ENCODE measurements at places on chromosomes 16 and 17.

DNA sequence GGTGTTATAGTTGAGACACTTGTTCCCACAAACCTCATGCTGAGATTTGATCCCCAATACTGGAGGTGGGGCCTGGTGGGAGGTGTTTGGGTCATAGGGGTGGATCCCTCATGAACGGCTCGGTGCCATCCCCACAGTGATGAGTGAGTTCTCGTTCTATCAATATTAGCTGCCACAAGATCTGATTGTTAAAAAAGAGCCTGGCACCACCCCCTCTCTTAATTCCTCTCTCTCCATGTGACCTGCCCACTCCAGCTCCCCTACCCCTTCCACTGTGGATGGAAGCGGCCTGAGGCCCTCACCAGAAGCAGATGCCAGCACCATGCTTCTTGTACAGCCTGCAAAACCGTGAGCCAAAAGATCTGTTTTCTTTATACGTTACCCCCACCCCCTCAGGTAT, 31.2 kb downstream of the TRIM16 start:
- DNase-seq = no peak

GRCh38 chr17:76547183-76547641, 7.4 kb downstream of the PRCD start:
- no peak for DNase-seq

DNA sequence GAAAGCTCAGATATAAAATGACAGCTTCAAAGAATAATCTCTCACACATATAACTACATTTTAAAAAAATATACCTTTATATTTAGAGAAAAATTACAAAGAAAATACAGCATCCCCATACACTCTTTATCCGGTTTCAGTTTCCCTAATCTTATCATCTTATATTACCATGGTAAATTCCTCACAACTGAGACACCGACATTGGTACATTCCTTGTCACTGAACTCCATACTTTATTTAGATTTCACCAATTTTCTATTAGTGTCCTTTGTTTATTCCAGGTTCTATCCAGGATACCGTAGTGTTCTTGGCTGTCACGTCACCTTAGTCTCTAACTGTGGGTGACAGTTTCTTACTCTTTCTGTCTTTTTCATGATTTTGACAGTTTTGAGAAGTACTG, 22.0 kb upstream of the ABCA10 start:
- DNase-seq = no peak

GRCh38 chr16:2532494-2533141, 1.4 kb upstream of the CEMP1 start:
- DNase-seq = no peak

DNA sequence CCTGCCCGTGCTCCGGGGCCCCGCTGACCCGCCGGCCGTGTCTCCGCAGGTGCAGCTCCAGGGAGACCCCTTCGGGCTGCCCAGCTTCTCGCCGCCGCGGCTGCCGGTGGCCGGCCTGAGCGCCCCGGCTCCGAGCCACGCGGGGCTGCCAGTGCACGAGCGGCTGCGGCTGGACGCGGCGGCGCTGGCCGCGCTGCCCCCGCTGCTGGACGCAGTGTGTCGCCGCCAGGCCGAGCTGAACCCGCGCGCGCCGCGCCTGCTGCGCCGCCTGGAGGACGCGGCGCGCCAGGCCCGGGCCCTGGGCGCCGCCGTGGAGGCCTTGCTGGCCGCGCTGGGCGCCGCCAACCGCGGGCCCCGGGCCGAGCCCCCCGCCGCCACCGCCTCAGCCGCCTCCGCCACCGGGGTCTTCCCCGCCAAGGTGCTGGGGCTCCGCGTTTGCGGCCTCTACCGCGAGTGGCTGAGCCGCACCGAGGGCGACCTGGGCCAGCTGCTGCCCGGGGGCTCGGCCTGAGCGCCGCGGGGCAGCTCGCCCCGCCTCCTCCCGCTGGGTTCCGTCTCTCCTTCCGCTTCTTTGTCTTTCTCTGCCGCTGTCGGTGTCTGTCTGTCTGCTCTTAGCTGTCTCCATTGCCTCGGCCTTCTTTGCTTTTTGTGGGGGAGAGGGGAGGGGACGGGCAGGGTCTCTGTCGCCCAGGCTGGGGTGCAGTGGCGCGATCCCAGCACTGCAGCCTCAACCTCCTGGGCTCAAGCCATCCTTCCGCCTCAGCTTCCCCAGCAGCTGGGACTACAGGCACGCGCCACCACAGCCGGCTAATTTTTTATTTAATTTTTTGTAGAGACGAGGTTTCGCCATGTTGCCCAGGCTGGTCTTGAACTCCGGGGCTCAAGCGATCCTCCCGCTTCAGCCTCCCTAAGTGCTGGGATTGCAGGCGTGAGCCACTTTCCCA, 5.9 kb downstream of the CTF1 start:
- DNase-seq = no peak

- no peak for DNase-seq
Measured at GRCh38 chr17:77510133-77510796, 369.5 kb downstream of the SEC14L1 start.

DNA sequence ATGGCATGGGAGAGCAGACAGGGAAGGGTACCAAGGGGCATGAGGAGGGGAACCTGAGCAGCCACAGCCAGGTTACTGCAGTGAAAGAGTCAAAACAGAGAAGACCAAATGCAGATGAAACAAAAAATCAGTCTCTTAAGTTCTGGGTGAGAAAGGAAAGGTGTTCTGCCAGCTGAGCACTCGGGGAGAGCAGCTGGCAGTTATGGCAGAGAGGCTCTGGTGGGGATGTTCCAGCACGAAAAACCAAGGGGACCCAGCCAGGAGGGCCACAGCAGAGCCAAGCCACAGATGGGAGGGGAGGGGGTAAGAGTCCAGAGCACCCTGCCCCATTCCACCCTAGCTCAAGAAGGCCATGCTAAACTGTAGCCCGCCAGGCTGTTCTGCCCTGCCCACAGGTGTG, 31.7 kb downstream of the STH start:
- no peak for DNase-seq

- no peak for DNase-seq
Measured at GRCh38 chr17:8105957-8106398, 12.3 kb downstream of the ALOXE3 start.

DNA sequence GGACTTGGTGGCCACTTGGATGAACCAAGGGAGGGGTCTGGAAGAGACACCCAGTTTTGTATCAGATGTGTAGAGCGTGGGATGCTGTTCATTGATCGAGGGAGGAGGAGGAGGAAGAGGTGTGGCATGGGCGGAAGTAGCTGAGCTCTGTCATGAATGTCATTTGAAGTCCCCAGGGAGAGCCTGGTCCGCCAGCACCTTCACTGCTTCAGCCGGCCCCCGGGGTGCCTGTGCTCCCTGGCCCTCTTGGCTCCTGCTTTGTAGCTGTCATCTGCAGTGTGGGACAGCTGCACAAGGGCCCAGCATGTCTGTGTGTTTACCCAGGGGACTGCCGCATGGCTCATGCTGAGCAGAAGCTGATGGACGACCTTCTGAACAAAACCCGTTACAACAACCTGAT, 75.4 kb upstream of the RBL2 start:
- no peak for DNase-seq

DNA sequence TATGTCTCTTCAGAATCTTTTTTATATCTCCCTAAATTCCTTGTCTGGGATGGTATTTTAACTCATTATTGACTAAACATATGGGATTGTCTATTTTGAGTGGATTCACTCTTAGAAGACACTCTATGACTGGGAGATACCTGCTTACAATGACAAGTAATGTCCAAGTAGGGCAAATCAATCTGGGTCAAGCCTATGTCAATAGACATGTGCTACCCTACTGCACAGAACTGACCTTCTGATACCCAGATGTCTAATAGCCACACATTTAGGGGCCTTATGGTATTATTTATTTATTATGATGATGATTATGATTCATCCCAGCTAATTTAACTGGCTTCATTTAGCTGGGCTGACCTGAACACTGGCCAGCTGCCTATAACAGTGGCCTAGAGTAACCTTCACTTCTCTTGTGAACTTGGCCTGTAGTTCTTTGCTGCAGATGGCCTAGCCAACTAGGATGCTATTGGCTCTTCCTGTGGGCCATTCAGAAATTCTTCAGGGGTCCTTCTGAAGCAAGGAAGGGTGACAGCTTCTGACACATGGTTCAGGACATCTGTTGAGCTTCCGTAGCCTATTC, 138.0 kb downstream of the ANKFN1 start:
- DNase-seq = no peak

- no peak for DNase-seq
Measured at GRCh38 chr16:87186446-87186845, 130.7 kb downstream of the C16orf95 start.
